ENCODE measurements at places on chromosomes 12 and 14.

GRCh38 chr12:21413369-21414277 lies 23.8 kb upstream of the PYROXD1 start:
- no peak for DNase-seq

DNA sequence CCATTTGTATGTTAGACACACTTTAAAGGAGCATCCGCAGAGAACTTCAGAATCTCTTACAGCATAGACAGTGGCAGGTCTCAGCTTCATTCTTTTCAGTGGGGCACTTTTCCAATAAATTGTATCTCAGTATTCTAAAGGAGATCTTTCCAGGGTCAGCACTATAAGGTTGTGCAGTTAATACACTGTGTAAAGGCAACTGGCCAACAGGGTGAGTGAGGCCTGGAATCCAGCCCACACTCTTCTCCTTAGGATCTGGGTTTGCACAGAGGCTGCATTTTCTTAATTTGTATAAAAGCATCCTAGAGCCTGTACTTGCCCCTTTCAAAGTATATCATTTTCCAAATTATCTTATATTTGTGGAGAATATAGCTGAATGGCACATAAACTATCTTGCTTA lies 94.2 kb downstream of the MYF5 start:
- DNase-seq, result no peak

- peak; percentile 24 for DNase-seq
These were observed 21.0 kb upstream of the RIC8B start for GRCh38 chr12:106753526-106753925.

GRCh38 chr12:13749389-13749788 lies 232.0 kb downstream of the GRIN2B start:
- no peak for DNase-seq

DNA sequence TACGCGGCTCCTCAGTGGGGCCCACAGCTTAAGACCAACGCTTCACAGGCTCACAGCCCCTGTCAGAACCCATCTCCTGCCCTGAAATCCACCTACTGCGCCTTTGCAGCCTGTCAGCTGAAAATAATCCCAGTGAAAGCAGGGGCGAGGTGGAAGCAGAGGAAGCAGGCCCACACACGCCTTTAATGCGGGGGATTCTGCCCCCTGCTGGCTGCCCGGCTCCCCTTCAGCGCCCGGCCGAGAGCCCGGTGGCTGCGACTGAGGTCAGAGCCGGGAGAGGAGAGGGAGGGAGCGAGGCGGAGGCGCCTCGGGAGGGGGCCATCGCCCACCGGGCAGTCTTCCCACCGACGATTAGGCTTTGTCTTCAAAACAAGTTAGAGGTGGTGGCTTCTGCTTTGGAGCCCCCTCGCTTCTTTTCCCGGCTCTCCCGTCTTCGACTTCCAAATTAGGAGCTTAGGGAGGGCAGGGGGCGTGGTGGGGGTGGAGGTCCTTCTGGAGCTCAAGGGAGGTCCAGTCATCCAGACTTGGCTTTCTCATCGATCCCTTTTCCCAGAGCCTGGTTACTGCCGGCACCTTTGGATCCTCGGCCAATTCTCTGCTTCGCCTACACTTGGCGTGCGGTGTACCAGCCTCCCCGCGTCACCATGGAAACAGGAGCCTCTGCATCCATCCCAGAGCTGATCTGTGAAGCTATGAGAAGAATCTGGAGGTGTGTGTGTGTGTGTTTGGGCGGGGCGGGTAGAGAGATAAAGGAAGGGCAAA lies 25.2 kb upstream of the RND1 start:
- peak; percentile 87 for DNase-seq

DNA sequence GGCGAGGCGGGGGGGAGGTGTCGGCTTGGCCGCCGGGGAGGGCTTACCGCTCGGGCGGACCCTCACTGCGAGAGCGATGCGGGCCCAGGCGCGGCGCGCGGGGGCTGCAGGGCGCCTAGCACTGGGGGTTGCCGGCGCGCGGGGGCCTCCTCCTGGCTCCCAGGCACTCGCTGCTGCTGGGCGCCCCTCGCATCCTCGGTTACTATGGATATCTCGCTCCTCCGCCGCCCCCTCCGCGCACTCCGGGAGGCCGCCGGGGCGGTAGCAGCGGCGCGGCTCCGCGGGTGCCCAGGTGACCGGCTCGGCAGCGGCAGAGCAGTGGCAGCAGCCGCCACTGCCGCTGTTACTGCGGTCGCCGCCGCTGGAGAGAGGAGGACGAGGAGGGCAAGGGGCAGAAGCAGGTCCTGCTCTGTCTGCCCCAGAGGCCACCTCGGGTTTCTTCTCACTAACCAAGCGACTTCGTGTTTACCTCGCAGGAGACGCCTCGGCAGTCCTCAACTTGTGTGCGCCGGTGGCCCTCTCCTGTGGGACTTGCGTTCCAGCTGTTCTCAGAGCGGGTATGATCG lies 250.1 kb downstream of the APAF1 start:
- peak; percentile 94 for DNase-seq

GRCh38 chr12:74900232-74900631 lies 309.4 kb downstream of the KCNC2 start:
- no peak for DNase-seq

DNA sequence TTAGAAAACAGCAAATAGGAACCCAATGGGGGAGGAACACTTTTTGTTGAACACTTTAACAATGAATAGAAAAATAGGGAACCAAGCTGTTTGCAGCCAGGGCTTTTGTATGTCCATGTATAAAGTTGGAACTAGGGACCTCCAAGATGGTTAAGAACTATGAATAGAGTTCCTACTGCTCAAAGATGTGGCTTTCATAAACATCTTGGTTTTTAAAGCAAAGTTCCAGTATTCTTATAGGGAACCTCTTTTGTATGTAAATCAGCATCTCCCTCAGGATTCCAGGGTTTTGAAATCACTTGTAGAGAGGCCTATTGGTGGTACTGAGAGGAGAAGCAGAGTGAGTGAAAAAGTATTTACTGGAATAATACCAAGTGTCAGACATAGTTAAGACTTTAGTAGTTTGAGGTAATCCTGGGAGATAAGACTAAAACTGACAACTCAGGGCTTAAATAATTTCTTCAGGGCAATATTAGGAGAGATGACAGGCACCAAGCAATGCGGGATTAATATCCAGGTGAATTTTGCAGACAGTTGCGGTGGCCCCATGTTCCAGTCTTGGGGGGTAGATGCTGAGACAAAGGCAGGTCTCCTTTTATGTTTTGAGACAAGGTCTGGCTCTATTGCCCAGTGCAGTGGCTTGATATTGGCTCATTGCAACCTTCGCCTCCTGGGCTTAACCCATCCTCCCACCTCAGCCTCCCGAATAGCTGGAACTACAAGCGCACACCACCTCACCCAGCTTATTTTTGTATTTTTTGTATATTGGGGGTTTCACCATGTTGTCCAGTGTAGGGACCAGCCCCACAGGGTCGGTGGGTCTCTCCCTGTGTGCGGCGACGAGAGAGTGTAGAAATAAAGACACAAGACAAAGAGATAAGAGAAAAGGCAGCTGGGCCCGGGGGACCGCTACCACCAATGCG lies 10.4 kb upstream of the EID3 start:
- DNase-seq, result no peak

- DNase-seq, result peak; percentile 90
These were observed 22.2 kb upstream of the RNASE12 start for GRCh38 chr14:20613094-20614037.

GRCh38 chr12:14949631-14950030 lies 11.3 kb upstream of the ERP27 start:
- DNase-seq, result no peak

- no peak for DNase-seq
These were observed 177.5 kb downstream of the DACT1 start for GRCh38 chr14:58815161-58815701.

DNA sequence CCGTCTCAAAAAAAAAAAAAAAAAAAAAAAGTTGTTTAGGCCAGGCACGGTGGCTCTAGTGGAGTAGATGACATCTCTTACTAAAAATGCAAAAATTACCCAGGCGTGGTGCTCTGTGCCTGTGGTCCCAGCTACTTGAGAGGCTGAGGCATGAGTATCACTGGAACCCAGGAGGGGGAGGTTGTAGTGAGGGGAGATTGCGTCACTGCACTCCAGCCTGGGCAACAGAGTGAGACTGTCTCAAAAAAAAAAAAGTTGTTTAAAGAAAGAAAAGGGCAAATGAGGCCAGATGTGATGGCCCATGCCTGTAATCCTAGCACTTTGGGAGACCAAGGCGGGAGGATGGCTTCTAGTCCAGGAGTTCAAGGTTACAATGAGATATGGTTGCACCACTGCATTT lies 36.6 kb upstream of the SPPL3 start:
- no peak for DNase-seq

DNA sequence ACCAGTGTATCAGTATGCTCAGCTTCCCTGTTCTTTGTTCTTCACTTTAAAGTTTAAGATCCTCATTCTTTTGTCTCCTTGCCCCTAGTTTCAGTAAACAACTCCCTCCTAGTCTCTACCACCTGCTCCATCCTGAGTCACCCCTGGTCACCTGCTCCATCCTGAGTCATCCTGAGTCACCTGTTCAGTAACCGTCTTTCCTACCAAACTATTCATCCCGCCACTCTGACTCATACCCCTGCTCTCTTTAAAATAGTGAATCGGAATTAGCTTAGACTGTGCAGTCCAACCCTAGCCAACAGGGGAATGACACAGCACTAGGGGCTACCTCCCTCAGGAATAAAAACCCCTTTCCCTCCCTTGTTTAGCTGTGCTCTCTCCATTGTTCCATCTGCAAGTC lies 888.1 kb upstream of the MDGA2 start:
- no peak for DNase-seq

DNA sequence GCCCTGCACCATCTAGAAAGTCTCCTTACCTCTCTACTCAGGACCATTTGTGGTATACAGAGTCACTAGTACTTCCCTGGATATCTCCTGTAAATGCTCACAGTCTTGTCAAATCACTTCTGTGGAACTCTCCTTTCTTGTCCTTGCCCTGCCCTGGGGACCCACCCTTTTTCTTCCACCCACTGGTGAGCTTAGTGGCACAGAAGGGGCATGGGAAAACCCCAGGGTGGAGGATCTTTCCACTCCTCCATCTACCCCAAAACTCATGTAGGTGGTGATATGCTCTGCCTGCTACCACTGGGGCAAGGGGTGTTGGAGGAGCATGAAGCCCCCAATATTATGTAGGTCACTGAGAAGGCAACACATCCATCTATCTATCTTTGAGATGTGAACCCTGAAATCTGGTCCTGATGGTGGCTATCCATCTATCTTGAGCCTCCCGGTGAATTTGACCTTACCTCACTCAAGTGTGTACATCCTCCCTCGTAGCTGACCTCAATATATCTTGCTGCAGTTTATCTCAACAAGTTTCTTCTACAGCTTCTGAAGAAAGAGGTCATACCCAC lies 943 bp downstream of the TESPA1 start:
- no peak for DNase-seq

- no peak for DNase-seq
These were observed 1021.5 kb downstream of the TMEM121 start for GRCh38 chr14:106547735-106548434.

GRCh38 chr14:105045710-105046326 lies 19.4 kb downstream of the GPR132 start:
- DNase-seq, result peak; percentile 91

- DNase-seq, result peak; percentile 30
These were observed 22.3 kb upstream of the DIO2 start for GRCh38 chr14:80233470-80234089.

- DNase-seq, result no peak
These were observed 6.9 kb upstream of the CMKLR1 start for GRCh38 chr12:108345716-108346633.

DNA sequence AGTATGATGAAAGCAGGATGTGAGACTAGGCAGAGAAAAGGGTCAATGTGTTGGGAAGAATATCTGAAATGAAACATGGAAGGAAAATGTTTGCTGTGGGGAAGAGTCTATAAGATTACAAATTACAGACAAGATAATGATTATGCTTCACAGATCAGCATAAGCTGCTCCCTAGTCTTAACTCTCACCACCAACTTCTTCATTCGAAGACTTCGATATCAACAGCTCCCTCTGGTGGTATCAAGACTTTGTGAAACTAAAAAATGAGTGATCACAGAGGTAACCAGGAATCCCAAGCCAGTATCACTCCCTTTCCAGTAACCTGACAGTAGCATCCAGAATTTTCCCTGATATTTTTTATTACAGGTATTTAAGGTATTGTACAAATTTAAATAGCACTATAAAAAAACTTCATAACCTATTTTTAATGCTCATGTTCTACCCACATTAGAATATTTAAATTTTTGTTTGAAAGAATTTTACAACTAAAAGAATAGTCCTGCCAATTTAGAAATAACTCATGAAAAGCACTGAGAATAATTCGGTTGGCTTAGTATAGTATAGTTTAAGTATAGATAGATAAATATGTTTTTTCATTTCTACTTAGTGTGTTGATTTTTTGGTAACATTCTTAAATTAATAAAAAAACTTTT lies 84.4 kb downstream of the C2CD5 start:
- peak; percentile 56 for DNase-seq

DNA sequence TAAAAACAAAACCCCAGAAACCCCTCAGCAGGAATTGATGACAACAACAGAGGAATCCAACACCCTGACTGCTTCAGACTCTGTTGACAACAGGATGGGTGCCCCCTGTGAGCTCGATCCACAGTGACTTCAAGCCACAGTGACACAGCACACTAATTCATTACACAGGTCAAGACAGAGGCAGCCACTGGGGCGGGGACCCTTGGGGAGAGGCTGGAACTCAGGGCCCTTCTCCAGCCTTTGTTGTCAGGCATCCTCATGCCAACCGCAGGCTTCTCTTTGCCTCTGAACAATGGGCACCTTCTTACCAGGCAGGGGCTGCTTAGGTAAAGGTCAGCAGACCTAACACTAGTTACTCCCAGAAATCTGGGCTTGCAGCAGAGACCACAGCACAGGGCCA lies 37.6 kb downstream of the ACADS start:
- DNase-seq, result no peak

DNA sequence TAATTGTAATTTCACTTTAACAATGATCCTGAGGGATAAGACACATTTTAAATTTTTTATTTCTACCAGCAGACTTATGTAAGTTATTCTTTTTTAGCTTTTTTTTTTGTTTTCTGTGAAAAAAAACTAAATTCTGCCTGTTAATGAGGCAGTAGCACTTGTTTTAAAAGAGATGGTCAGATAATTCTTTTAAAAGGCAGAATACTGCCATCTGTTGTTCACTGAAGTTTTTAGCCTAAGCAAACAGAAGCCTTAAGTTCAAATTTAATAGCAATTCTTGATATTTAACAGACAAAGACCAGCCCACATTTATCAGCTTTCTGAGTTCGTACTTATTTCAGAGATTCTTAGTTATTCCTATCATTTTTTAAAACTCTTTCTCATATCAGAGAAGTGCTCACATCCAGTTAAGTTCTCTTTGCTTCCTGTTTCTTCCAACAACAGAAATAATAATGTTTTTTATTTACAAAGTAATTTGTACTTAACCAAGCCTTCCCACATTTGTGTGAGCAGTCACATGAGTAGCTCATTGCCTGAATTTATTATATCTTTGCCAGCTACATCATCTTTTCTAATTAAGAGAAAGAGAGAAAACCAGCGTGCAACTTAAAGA lies 93.4 kb upstream of the SLCO1C1 start:
- peak; percentile 73 for DNase-seq

GRCh38 chr14:98835051-98835824 lies 436.8 kb downstream of the BCL11B start:
- DNase-seq, result no peak

GRCh38 chr14:45048385-45048784 lies 35.5 kb upstream of the PRPF39 start:
- DNase-seq, result no peak

Data from NCI-H1417 (cell line).